D341Med (cell line): ENCODE measurements at places on chromosomes 5 and 9.

- no peak for DNase-seq
These were observed 122.7 kb upstream of the LPAR1 start for GRCh38 chr9:111161015-111161415.

GRCh38 chr5:127567026-127567768 is 49.8 kb downstream of the PRRC1 start:
- DNase-seq: no peak

DNA sequence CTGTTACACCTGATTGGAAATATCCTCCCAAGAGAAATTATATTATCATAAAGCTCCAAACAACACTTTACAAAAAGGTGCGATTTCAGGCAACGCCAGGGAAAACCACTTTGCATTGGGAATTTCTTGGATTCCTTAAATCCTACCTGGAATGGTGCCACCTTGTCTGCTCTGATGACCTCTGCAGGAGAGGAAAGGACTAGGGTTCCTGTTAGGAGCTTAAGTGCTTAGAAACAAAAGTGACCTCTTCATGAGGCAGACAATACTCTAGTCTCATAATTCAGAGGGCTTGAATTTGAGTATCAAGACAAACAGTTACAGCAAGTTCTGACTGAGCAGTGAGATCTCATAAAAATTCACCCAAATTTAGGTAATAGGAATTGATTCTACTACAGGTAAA is 33.9 kb upstream of the GLIS3 start:
- no peak for DNase-seq

DNA sequence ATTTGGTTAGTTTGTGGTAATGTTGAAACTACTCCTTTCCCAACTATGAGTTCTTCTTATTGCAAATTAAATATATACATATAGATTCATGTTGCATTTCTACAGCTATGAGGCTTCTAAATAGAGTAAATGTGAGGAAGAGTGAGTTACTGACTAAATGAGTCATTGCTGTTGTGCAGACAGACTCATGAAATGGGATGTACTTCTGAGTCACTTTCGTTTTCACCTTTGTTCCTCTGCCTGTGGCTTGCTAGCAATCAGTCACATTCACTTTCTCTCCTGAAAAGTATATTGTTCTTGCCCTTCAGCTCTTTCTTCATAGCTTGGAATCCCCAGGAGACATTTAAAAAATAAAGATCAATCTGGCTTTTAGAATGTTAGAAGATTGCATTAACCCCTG is 295.5 kb upstream of the SMC2 start:
- no peak for DNase-seq

GRCh38 chr5:165003283-165003682 is 1497.9 kb downstream of the MAT2B start:
- no peak for DNase-seq

DNA sequence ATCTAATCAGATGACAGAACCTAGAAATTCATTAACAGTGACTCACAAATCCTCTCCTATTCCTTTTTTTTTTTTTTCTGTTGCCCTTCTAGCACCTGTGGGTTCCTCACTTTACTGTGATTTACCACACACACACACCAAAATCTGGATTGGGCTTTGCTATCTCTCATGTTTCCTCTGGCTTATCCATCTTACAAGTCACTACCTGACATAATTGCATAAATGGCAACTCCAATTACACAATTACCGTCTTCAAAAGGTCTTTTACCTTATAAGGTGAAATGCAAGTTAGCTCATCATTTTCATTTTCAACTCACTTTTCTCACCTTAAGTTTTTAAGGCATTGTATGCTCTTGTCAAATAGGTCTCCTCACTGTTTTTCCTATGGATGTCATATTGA is 426.3 kb upstream of the MEF2C start:
- DNase-seq: no peak

GRCh38 chr5:128736553-128736952 is 198.5 kb upstream of the FBN2 start:
- no peak for DNase-seq

- DNase-seq: no peak
These were observed 862.8 kb downstream of the TAF11L14 start for GRCh38 chr5:18497089-18497488.

DNA sequence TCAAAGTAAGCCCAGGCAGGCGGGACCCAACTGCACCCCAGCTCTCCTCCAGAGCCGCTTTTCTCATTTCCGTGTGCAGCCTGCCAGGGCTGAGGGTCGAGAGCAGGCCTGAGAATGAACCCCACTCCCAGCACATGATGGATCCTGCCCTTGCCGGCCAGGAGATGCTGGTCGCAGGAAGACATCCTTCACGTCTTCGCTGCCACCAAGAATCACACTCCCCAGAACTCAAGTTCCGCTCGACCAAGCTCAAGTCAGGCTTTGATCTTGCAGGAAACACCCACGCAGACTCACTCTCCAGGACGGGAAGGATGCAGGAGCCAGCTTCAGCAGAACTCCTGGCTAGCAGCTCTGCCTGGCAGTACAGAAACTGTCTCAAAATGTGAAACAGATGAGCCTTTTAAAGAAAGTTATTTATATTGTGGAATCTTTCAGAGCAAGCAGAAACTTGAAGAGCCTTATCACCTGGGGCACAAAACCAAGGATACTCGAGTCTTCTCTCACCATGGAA is 102.4 kb downstream of the ROR2 start:
- no peak for DNase-seq

- DNase-seq: no peak
These were observed 4.4 kb upstream of the MSX2 start for GRCh38 chr5:174719793-174720611.

GRCh38 chr9:136107953-136108647 is 10.6 kb downstream of the TMEM250 start:
- no peak for DNase-seq

DNA sequence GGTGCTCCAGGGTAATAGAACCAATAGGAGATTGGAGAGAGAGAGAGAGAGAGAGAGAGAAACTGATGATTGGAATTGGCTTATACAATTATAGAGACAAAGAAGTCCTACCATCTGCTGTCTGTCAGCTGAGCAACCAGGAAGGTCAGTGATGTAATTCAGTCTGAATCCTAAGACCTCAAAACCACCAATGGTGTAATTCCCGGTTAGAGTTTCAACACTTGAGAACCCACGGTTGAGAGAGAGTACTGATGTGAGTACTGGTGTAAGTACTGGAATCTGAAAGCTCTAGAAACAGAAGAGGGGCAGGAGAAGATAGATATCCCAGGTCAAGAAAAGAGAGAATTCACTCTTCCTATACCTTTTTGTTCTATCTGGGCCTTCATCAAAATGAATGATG is 775.8 kb downstream of the EFNA5 start:
- no peak for DNase-seq

DNA sequence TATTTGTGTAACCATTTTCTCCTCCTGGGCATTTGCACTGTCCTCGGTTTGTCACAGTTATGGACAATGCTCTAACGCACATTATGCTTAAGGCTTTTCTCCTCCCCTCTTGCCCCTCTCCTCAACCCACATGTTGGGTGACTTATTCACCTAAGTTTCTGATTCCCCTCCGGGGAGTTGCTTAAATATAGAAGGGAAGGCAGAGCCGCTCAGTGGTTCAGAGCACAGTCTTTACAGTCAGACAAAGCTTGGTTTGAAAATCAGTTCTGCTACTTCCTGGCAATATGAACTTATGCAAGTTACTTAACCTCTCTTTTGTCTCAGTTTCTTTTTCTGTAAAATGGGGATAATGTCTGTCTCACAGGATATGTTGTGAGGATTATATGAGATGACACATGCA is 41.2 kb upstream of the SPRY4 start:
- no peak for DNase-seq

DNA sequence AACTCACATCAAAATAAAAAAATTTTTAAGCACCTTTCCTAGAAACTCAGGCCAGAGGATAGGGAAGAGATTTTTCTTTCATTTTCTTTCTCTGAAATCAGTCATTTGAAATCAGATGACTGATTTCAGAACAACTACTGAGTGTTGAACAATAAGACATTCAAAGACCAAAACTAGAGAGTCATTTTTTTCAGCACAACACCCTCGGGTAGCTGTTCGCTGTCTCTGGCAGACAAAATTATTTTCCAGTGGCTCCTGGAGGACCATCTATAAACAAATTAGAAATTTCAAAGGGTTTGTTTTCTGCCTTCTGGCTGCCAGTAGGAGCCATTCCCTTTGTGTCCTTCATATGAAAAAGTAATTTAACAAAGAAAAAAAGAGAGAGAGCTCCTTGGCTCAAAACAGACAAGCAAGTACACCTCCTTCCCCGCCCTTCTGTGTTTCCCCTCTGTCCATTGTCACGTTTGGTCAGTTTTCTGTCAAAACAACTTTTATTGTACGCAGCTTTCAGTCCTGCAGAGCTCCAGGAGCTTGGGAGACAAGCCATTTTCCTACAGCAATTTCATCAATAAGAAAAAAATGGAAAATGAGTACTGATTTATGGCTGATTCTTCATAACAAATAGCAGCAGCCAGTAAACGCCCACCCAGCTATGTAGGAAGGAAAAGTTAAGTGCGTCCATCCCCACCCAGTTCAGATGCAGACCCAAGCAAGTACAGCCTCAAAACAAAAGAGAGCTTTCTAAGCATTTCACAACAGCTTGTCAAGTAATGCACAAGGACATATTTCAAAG is 405.2 kb downstream of the ZNF608 start:
- DNase-seq: no peak

DNA sequence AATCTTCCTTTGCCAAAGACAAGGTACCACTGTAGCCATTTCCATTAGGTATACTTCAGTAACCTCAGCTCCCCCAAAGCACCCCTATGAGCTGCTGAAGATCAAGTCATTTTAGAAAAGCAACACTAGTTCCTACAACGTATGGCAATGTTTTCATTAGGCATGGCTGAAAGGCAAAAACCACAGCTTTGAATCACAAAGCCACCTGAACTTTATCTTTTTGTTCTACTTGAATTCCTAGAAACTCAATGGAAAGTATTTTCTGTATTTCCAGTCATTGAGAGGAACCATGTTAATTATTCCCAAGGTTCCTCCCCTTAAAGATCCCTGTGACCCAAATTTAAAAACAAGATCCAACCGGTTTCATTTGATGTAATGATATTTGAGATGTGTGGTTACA is 152.1 kb downstream of the EFNA5 start:
- no peak for DNase-seq
